A549 treated with RU486 at 1 μM for 4 hours (cell line): ENCODE measurements at places on chromosomes 4 and X. TPM values are rescaled to one million over a fixed set of nuclear protein-coding genes. Genes with fewer than 3 reads are reported as not detected.

Gene MED14
- total RNA-seq = 18.6 to 24.6 TPM (median 22.6 TPM) in 5 replicates

Gene ARR3
- not detected in 5 replicates for total RNA-seq

Gene C1GALT1C1
- 20.0 to 41.9 TPM (median 35.1 TPM) in 5 replicates for total RNA-seq

Gene TMEM154
- total RNA-seq = 0.08 to 0.42 TPM (median 0.17 TPM) in 4 of 5 replicates, not detected in the other

Gene PPEF2
- 0.46 TPM in 1 of 5 replicates, not detected in the others for total RNA-seq

Gene FGF13
- not detected in 5 replicates for total RNA-seq

Gene MAGEB2
- total RNA-seq = not detected in 5 replicates

Gene MEPE
- not detected in 5 replicates for total RNA-seq

Gene CPLX1
- 0.47 to 0.70 TPM (median 0.51 TPM) in 5 replicates for total RNA-seq

Gene PRKX
- 17.7 to 22.3 TPM (median 21.1 TPM) in 5 replicates for total RNA-seq

Gene SMIM31
- 0.05 to 0.07 TPM in 2 of 5 replicates, not detected in the others for total RNA-seq

Gene BBS12
- total RNA-seq = 1.9 to 3.5 TPM (median 3.2 TPM) in 5 replicates

Gene GSPT2
- 6.5 to 10.1 TPM (median 8.4 TPM) in 5 replicates for total RNA-seq

Gene ACOX3
- 8.0 to 9.9 TPM (median 8.1 TPM) in 5 replicates for total RNA-seq

Gene C4orf51
- total RNA-seq = not detected in 5 replicates

Gene SMPX
- 0.12 TPM in 1 of 5 replicates, not detected in the others for total RNA-seq

Gene NUP62CL
- 14.1 to 22.2 TPM (median 17.0 TPM) in 5 replicates for total RNA-seq

Gene FRMPD4
- total RNA-seq = 0.03 to 0.09 TPM (median 0.06 TPM) in 5 replicates

Gene SLC2A9
- total RNA-seq = 0.21 to 1.00 TPM (median 0.39 TPM) in 5 replicates

Gene SERTM2
- total RNA-seq = not detected in 5 replicates

Gene MAP7D2
- 5.5 to 6.5 TPM (median 6.0 TPM) in 5 replicates for total RNA-seq

Gene NKAP
- 6.9 to 8.7 TPM (median 7.2 TPM) in 5 replicates for total RNA-seq

Gene PPBP
- 0.20 to 0.21 TPM in 2 of 5 replicates, not detected in the others for total RNA-seq

Gene TBC1D8B
- 0.38 to 1.5 TPM (median 1.3 TPM) in 5 replicates for total RNA-seq

Gene PPP2R2C
- total RNA-seq = 28.1 to 37.9 TPM (median 35.6 TPM) in 5 replicates

Gene FHL1
- 21.8 to 26.5 TPM (median 24.0 TPM) in 5 replicates for total RNA-seq

Gene BMP3
- not detected in 5 replicates for total RNA-seq

Gene CENPE
- 2.8 to 9.1 TPM (median 8.6 TPM) in 5 replicates for total RNA-seq

Gene SOD3
- total RNA-seq = not detected in 5 replicates

Gene CXorf65
- total RNA-seq = not detected in 5 replicates

Gene EVC
- 8.5 to 13.4 TPM (median 11.6 TPM) in 5 replicates for total RNA-seq

Gene ARHGAP6
- total RNA-seq = 0.02 to 0.10 TPM in 2 of 5 replicates, not detected in the others

Gene CT45A2
- not detected in 5 replicates for total RNA-seq

Gene PCDH19
- 0.01 to 0.06 TPM (median 0.02 TPM) in 3 of 5 replicates, not detected in the others for total RNA-seq

Gene EGF
- total RNA-seq = 0.18 to 0.31 TPM (median 0.23 TPM) in 5 replicates

Gene CSAG3
- not detected in 5 replicates for total RNA-seq

Gene DCAF4L1
- total RNA-seq = 0.05 to 0.13 TPM (median 0.11 TPM) in 5 replicates

Gene TMEM131L
- 4.1 to 6.2 TPM (median 5.3 TPM) in 5 replicates for total RNA-seq
